Placental pericyte (primary cell): ENCODE measurements at places on chromosomes 1 and 21. TPM values are rescaled to one million over a fixed set of nuclear protein-coding genes. Genes with fewer than 3 reads are reported as not detected.

The AUNIP gene
- 0.22 and 6.6 TPM in 2 replicates for total RNA-seq

The ANKRD65 gene
- under 0.01 and 0.14 TPM in 2 replicates for total RNA-seq

The LAD1 gene
- total RNA-seq: 0.14 TPM in 1 of 2 replicates, not detected in the other

The AMY1B gene
- total RNA-seq: not detected in 2 replicates

The TP73 gene
- not detected in 2 replicates for total RNA-seq

The BEST4 gene
- total RNA-seq: 0.14 and 0.22 TPM in 2 replicates

The SERPINC1 gene
- 0.43 TPM in 1 of 2 replicates, not detected in the other for total RNA-seq

The SLAMF6 gene
- not detected in 2 replicates for total RNA-seq

The LAMB3 gene
- 4.6 and 28.9 TPM in 2 replicates for total RNA-seq

The KCNJ9 gene
- not detected in 2 replicates for total RNA-seq

The OLIG2 gene
- total RNA-seq: not detected in 2 replicates

The RBBP5 gene
- 14.7 and 20.6 TPM in 2 replicates for total RNA-seq

The AADACL4 gene
- total RNA-seq: not detected in 2 replicates

The OR2T33 gene
- not detected in 2 replicates for total RNA-seq

The SHISA4 gene
- 18.5 and 28.7 TPM in 2 replicates for total RNA-seq

The LEFTY1 gene
- not detected in 2 replicates for total RNA-seq

The LMX1A gene
- total RNA-seq: not detected in 2 replicates

The LCE1D gene
- not detected in 2 replicates for total RNA-seq

The PGBD5 gene
- total RNA-seq: 0.14 and 0.66 TPM in 2 replicates

The CHI3L1 gene
- total RNA-seq: 44.8 and 896 TPM in 2 replicates

The GPR3 gene
- total RNA-seq: 0.44 and 2.9 TPM in 2 replicates

The SEMA4A gene
- 0.43 and 0.44 TPM in 2 replicates for total RNA-seq

The TRPM2 gene
- under 0.01 and 0.29 TPM in 2 replicates for total RNA-seq
